ENCODE measurements at places on chromosomes 7 and 10.

DNA sequence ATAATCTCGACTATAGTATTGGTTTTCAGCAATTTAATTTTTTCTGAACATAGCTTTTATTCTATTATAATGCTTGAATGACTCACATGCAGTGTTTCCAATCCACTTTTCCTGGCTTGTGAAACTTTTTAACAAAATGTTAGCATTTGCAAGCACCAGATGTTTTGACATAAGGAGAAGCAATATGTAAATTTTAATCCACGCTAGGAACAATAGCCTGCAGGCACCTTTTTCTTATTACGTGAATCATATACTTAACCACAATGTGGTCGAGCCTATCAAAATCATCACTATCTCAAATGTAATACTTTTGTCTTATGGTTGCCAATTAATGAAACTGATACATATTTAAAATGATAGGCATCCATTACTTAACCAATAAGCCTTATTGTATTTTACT, 97.1 kb downstream of the TFEC start:
- no peak for DNase-seq

- DNase-seq: no peak
Measured at GRCh38 chr10:110617425-110618229, 26.5 kb upstream of the RBM20 start.

GRCh38 chr7:38232502-38233366, 40.7 kb downstream of the TARP start:
- DNase-seq: peak; percentile 53

DNA sequence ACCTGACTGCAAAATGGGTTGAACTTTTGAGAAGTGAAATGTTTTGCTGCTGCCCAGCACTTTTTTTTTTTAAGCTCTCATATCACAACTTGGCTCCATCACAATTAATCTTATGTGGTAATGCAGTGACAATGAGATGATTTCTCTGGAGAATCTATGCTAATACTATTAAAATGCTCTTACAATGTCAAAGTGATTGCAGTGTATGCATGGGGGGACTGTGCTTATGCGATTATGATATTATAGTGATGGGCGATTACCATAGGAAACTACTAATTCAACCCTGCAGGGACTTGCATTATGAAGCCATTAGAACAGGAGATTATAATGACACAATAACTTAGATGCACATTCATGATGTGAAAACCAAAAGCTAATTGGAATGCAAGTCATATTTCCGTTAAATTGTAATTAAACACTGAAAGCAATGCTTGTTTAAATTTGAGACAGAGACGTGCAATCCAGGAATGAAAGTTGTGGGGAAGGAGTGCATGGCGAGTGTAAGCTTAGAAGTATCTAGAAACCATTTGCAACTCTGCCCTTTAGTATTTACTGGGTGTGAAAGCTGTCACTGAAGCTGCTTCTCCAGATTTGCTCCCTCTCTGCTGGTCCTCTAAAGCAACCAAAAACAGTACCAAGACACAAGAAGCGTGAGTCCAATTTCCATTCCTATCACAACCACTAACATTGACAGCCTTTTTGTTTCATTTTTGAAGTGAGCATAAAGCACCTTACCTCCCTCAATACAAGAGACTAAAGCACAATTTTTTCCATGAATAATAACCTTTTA, 21.6 kb downstream of the PTER start:
- no peak for DNase-seq

DNA sequence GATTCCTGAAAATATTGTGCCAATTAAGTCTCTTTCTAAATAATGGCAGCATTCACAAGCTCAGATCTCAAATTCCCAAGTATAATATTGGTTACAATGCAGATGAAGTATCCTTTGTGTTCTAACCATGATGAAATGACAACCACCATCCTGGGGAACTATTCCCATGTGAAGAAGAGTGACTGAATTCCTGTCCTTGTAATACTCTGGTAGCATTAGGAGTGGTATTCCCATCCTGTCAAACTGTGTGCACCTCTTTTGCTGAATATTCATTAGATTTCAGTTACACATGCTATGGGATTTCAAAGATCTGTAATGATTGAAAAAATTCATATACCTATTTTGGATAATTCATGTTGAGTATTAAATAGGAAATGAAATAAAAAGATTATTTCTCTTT, 86.1 kb upstream of the SMIM30 start:
- DNase-seq: no peak

DNA sequence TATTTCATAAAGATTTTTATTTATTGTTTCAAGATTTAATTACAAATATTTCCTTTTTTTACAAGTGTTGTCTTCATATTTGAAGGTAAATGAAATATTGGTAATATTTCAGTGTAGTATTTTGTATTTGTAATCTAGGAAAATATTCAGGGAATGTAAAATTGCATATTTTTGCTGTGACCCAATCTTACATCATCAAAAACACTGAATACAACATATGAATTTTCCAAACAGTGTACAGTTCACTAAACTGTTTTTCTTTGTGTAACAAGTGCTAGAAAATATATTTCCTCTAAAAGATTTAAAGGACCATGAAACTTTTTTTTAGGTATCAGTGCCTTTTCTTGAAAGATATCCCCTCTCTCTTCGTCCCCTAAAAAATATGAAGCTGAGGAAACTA, 251.9 kb upstream of the KCND2 start:
- DNase-seq: no peak

DNA sequence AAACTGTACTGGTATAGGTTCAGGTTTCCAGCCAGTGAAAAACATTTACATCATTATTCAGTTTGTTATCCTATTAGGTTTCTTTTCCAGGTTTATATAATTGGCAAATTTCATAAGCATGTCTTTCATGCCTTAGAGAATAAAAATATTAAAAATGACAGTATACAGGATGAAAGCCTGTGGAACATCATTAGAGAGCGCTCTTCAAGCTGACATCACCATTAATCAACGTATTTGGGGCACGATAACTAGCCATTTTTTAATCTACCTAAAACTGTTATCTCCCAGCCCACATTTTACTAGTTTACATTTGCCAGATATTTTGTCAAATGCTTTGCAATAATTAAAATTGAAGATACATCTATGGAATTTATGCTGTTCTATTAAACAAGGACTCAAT, 714.1 kb downstream of the CNTNAP2 start:
- no peak for DNase-seq

- DNase-seq: no peak
Measured at GRCh38 chr7:67549126-67549525, 552.5 kb downstream of the TYW1 start.

- DNase-seq: no peak
Measured at GRCh38 chr7:27180431-27181420, 4.3 kb downstream of the HOXA11 start.

DNA sequence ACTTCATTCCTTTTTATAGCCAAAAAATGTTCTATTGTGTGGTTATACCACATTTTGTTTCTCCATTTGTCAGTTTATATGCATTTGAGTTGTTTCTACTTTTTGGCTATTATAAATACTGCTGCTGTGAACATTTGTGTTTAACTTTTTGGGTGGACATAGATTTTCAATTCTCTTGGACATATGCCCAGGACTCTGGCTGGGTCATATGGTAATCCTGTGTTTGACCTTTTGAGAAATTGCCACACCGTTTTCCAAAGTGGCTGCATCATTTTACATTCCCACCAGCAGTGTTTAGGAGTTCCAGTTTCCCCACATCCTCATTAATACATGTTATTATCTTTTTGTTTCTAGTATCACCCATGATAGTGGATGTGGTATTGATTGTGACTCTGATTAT, 39.4 kb downstream of the CSGALNACT2 start:
- no peak for DNase-seq

GRCh38 chr10:79333513-79333912, 13.8 kb upstream of the PPIF start:
- DNase-seq: no peak

DNA sequence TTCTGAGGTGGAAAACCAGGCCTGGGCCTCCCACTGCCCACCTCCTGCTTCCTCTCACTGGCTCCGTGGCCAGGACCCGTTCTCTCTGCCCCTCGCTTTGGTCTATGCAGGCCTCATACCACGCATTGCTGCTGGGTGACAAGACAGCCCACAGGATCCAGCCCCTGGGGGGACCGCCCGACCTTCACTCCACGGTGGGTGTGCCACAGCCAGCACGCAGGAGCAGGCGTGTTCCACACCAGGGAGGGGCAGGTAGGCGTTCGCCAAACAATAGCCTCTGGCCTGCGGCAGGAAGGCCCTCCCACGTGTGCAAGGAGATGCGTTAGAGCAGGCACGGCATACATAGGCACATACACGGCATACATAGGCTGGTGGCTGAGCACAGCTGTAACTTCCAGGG, 233.4 kb downstream of the WDR37 start:
- DNase-seq: no peak

GRCh38 chr7:43870316-43870715, 999 bp upstream of the MRPS24 start:
- no peak for DNase-seq

DNA sequence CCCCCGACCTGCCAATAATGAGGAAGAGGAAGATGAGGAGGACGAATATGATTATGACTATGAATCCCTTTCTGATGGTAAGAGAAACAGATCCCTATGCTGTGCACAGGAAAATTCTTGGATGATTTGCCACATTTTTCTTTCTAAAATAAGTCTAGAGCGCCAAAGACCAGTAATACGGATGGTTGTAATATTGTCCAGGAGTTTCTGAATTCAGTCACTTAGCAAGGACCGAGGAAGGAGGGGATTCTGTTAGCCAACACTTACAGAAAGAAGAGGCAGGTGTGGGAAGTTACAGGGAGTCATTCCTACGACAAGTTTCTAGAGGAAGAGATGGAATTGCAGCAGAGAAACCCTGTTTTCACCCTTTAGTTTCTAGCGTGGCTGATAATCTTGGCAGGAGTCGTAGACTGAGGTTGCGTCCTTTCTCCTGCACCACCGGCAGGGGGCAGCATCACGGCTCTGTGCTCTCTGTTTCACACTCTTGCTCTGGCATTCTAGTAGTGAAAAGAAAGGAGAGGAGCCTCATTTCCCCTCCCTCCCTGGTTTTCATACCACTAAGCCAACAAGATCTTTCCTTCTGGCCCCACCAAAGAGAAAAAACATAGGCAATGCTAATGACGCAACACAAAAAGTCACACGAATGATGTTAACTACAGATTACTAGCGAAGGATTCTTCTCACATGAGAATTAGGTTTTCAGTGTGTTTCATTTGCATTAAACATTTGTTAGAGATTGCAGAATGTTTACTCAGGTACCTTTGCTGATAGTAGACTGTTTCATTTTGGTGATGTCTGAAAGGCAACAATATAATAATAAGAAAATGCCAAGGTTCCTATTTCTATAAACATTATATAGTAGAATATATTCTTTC, 82.7 kb downstream of the NOC3L start:
- peak; percentile 18 for DNase-seq
